ENCODE measurements at places on chromosomes 1 and 21. TPM values are rescaled to one million over a fixed set of nuclear protein-coding genes. Genes with fewer than 3 reads are reported as not detected.

GRCh38 chr1:182610606-182611194, 6.5 kb upstream of the RGS16 start:
- no peak for DNase-seq

DNA sequence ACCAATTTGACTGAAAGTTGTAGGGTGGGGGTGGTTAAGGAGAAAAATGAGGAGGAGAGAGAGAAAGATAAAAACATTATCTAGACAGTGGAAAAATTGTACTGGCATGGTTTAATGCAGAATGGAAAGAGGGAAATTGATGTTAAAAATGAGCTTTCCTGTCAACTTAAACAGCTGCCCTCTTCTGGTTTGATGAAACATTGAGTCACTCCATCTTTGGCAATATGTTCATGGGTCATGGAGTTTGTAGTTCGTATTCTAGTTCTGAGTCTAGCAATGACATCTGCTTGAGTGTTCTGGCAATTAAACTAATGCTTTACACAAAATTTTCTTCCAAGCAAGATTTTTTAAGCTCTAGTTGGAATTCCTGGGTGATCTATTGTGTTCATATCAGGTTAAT, 9.6 kb downstream of the ZNF648 start:
- DNase-seq = no peak

KLF17 gene
- not detected for total RNA-seq

DNA sequence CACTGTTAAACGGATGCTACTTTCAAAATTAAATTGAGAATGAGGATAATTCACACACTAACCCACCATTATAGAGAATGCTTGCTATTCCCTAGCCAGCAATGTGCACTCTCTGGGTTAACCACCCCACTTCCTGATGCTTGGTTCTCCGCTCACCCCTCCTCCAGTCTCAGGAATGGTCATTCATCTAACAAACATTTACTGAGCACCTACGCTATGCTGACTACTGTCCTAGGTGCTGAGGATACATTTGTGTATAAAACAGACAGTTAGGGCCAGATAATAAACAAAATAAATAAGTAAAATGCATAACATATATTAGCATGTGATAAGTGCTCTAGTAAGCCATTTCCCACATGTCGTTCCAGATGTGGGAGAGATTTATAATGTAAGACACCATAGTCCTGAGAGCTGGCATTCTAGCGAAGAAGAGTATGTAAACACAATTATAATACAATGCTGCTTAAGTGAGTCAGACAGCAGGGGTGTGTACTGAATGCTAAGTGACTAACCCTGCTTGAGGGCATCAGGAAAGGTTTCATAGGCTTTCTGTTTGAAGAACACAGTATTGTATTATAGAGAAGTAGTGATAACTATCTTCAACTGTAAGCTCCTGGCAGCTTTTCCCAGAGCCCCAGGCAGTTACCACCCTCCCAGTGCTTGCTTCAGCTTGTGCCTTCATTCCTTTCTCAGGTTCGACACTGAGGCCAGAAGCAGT, 126.7 kb upstream of the CACHD1 start:
- DNase-seq = no peak

GRCh38 chr1:70220517-70221237, 503 bp upstream of the SRSF11 start:
- DNase-seq = no peak

GRCh38 chr1:26824731-26825130, 1.8 kb upstream of the ZDHHC18 start:
- DNase-seq = no peak

PGLYRP4 gene
- not detected for total RNA-seq

DNA sequence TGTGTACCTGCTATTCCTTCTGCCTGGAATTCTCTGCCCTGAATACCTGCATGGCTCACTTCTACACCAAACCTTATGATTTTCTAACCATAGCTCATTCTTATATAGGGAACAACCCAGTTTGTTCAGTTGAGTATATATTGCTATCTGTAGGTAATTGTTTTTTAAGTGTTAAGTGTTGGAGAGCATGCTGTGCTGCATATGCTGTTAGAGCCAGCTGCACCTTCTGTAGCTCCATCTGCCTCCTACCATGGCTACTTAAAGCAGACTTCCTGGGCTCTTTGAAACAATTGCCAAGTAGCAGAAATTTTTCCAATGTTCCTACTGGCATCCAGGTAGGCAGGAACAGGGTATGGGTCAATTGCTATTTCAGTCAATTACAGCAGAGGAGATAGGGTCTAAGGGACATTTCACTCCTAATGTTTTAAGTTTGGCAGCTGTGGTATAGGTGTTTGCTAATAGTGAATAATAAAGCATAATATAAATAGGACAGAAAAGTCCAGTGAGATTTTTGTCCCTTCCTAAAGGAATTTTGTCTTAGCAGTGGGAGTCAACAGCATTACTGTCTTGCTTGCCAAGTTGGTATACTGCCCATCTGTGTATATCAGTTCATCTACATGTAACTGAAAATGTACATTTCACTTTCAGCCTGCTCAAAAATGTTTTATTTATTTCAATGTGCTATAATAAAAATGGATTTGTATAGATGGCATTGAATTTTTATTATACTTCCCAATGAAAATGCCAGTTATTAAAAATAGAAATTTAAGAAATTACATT, 34.0 kb upstream of the C1orf115 start:
- no peak for DNase-seq

DNA sequence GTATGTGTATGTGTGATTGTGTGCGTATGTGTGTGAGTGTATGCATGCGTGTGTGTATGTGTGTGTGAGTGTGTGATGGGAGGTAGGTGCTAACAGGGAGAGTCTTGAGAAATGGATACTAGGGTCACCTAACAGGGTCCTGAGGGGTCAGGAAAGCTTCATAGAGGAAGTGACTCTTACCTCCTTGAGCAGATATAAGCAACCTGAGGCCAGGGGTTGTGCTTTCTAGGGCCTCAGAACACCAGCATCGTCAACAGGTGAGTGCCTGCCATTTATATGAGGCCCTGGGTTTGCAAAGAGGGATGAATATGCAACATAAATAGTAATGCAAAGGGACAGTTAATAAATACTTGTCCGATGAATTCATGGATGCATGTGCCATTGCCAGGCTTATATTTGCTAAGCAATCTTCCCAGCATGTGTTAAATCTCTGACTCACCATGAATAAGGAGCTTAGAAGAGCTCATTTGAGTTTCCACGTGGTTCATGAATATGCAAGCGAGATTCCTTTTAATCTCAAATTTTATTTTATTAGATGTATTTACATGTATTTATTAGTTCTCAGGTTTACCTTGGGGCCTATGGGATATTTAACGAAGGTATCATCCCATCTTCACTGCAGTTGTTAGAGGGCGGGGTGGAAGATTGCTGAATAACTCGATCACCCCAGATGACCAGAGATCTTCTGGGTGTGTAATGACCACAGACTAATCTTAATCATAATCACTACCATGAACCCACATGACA, 438.3 kb downstream of the CAMTA1 start:
- no peak for DNase-seq

DNA sequence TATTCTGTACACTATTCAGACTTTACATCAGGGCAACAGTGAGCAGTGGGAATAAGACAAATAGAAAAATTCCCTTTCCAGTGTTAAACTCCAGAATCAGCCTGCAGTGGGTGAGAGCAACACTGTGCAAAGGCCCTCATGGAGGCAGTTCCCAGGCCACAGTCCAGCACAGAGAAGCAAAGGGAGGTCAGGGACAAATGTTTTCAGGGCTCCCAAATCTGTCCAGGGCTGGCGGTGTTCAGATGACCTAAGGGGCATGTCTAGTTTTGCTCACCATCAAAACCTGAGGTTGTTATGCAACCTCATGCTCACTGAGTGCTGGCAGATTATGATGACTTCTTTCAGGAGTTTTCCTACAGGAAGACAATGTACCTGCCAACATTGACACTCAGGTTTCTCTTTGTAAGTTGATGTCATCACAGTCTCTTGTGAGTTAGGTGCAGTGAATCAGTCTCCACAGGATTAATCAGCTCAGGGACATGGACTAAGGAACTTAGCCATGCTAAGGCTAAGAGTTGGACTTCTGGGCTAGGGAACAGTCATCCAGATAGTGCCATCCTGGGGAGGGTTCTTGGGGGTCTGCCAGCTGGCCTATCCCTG, 3.6 kb upstream of the LCE5A start:
- no peak for DNase-seq

- DNase-seq = no peak
Measured at GRCh38 chr1:72100771-72101170, 181.6 kb downstream of the NEGR1 start.

- DNase-seq = no peak
Measured at GRCh38 chr1:191709215-191709614, 449.0 kb upstream of the RGS18 start.

LCE3A gene
- total RNA-seq = not detected

GRCh38 chr21:27648560-27648959, 681.7 kb upstream of the ADAMTS5 start:
- no peak for DNase-seq

GRCh38 chr1:197327776-197328364, 59.8 kb downstream of the CRB1 start:
- DNase-seq = no peak

DNA sequence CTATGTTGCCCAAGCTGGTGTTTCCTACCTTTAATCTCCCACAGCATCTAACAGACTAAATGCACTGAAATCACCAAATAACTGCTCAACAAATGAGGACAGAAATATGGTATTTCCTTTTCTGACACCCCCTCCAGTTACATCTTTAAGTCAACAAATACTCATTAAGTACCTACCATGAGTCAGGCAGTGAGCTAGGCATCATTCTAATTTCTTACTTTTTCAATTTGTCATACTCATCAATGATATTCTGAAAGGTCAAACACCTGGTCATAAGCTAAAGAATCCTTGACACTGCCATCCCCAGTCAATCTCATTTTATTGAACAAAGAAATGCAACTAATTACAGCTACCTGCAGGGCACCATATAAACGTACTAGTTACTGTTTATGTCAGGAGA, 36.6 kb downstream of the LUZP1 start:
- DNase-seq = no peak

CASZ1 gene
- 8.5 TPM for total RNA-seq

GALNT2 gene
- 67.3 TPM for total RNA-seq

DNA sequence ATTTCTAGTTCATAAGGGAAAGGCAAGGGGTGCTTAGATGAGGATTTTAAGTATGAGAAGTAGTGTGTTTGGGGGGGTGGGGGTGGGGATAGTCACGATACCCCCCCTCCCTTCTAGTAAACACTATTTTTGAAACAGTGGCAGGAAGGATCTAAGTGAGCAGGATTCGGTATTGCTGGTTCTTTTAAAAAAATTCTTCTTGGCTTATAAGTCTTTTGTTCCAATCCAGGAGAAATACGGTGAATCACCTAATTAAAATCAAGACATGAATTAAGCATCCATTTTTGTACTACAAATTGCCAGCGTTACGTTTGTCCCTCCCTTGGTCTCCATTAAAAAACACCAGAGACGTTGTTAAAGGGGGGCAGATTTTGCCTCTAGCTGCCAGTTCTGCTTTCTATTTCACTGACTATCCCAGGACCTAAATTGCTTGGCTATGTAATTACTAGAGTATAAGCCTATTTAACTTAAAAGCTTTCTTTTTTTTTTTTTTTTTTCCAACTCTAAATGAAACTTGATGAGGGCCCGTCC, 911 bp downstream of the LMO4 start:
- DNase-seq = no peak

DNA sequence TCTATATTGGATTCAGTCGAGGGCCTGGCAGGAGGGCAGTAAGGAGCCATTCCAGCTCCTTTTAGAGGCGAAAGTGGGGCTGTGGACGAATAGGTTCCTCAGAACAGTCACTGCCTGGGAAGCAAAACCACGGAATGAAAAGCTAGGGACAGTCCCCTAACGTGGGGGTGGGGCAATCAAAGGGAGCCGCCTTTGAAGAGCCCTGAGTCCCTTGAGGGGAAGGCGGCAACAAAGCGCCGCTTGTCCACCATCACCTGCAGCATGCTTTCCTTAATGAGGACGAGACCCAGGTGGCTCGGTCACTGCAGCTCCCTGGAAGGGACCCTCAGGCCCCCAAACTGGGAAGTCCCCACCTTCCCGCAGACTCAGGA, 184.7 kb downstream of the ETS2 start:
- DNase-seq = no peak

- DNase-seq = no peak
Measured at GRCh38 chr1:179253286-179253972, 24.0 kb upstream of the ABL2 start.

DNA sequence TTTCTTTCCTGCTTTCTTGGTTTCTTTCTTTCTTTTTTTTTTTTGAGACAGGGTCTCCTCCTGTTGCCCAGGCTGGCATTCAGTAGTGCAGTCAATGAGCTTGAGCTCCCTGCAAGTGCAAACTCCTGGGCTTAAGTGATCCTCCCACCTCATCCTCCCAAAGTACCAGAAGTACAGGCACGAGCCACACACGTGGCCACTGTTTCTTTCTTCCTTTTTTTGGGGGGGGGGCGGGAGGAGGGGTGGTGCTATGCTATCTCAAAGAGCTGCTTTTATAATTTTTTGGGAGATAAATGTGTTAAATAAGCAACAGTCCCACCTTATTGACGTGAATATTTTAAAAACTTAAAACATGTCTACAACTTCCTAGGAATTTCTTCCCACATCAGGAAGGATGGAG, 42.2 kb downstream of the AK4 start:
- DNase-seq = no peak

DNA sequence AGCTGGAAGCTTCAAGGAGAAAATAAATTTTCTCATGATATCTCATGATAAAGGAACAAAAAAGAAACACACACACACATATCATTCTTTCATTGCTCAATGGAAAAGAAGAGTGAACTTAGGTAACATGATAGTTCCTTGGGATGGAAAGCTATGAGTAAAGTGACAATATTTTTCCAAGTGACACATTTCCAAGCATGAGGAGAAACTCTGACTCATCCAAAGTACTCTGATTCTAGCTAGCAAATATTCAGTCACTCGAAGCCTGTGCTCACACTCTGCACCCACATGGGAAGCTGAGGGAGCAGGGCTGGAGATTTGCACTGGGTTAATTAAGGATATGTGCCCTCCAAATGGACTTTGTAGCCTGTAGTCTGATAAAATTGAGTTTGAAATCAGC, 222.4 kb downstream of the LRRC40 start:
- no peak for DNase-seq

LAX1 gene
- 1.6 TPM for total RNA-seq

DNA sequence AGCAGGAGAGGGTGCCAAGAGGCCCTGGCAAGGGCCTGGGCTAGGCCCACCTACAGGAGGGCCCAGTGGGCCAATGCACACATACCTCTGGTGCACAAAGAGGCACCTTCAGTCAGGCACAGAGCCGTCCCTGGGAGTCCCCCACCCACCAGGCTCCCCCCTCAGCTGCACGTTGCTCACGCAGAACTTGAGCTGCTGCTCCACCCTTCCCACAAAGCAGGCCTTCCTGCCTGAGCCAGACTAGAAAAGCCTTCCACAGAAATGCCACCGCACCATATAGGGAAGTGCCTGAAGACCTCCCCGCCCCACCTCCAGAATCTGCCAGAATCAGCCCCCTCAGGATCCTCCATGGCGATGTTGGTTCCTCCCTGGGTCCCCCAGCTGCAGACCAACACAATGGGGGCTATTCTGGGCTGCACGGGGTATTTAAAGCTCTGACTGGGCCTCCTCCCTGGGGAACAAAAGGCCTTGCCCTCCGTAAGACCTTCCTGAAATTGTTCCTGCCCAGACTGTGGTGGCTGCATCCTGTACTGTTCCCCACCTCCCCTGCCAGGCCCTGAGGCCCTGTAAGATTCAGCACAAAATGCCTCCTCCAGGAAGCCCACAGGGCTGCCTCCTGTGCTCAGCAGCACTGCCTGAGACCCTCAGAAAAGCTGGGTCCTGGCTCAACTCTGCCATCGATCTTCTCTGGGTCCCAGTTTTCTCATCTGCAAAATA, 27.2 kb downstream of the HSPG2 start:
- DNase-seq = peak; percentile 82
